Immature natural killer cell (primary cell): ENCODE measurements at places on chromosomes 3 and 15.

GRCh38 chr3:94336046-94336753, 273.3 kb downstream of the NSUN3 start:
- no peaks in the 10 kb centered on the region for H3K27me3 ChIP-seq
- H3K27ac ChIP-seq, result no peak overlapping the region
- no peak overlapping the region for H3K4me3 ChIP-seq
- H3K36me3 ChIP-seq, result no peaks in the 10 kb centered on the region
- no peaks in the 10 kb centered on the region for H3K4me1 ChIP-seq

- peaks cover 40% of the 10 kb centered on the region for H3K4me1 ChIP-seq
- H3K27me3 ChIP-seq, result peaks cover 16% of the 10 kb centered on the region
- H3K4me3 ChIP-seq, result peak overlapping the region; percentile 90
- no peak for DNase-seq
- peak overlapping the region; percentile 86 for H3K27ac ChIP-seq
These were observed 3.0 kb downstream of the BBX start for GRCh38 chr3:107525644-107526305.

GRCh38 chr3:70615286-70615685, 302.8 kb upstream of the MDFIC2 start:
- no peak overlapping the region for H3K27ac ChIP-seq
- no peak for DNase-seq

DNA sequence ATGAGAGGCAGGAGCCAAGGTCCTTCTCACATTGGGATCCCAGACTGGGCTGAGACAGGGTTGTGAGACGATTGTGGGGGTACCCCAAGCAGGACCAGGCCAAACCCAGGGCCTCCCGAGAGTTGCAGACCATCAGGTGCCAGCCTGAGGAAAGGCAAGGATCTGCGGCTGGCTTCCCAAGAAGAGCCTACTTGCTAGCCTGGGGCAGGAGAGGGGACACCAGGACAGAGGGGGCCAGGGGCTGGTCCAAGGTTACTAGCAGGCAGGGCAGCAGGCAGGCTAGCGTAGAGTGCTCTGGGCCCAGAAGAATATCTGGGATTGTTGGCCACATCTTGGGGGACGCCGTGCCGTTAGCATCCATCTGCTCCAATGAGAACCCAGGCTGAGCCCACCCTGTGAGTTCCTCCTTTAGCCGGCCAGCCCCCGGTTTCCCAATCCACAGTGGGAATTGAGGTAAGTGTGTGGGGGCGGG, 546 bp downstream of the CISH start:
- peaks cover 86% of the 10 kb centered on the region for H3K4me1 ChIP-seq
- peak overlapping the region; percentile 95 for H3K27ac ChIP-seq
- DNase-seq, result no peak
- H3K27me3 ChIP-seq, result no peaks in the 10 kb centered on the region

DNA sequence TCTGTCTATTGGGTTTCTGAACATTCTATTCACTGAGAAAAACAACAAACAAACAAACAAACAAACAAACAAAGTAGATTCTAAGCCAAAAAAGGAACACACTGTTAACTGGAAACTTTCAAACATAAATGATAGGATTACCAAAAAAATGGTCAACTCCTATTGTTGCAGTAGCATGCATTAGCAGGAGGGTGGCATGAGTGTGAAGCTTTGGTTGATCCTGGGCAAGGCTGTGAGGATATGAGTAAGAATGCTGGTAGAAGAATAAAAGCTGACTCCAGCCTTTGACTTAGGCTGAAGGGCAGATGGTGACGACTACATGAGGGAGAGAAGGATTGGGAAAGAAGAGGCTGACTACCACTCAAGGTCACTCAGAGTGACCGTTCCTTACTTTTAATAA, 810.3 kb downstream of the VGLL3 start:
- no peaks in the 10 kb centered on the region for H3K27me3 ChIP-seq
- no peak overlapping the region for H3K27ac ChIP-seq
- DNase-seq, result no peak
- no peaks in the 10 kb centered on the region for H3K36me3 ChIP-seq

DNA sequence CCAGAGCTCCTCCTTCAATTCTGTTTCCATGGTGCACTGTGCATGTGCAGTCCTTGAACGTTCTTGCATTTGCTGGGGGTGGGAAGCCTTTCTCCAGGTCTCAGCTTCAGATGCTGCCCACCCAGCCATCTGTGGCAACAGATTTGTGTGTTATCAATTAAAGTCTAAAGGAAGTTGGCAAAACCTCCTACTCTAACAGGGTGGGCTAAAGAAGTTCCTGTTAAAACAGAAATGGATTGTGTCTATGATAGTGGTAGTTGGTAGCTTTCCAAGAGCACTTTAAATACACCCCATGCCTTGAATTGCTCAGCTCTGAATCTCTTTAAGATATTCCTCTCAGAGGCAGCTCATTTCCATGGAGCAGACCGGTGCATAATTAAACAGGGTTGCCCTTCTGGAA, 488.0 kb upstream of the SUCLG2 start:
- no peak overlapping the region for H3K27ac ChIP-seq
- no peak for DNase-seq
- no peaks in the 10 kb centered on the region for H3K27me3 ChIP-seq
- H3K36me3 ChIP-seq, result no peaks in the 10 kb centered on the region
- no peaks in the 10 kb centered on the region for H3K4me1 ChIP-seq

GRCh38 chr3:172133838-172134237, 94.5 kb downstream of the FNDC3B start:
- H3K36me3 ChIP-seq, result peaks cover 9% of the 10 kb centered on the region
- peaks cover 91% of the 10 kb centered on the region for H3K4me1 ChIP-seq
- peaks cover 23% of the 10 kb centered on the region for H3K27me3 ChIP-seq
- H3K4me3 ChIP-seq, result peak overlapping the region; percentile 61

- peaks cover 3% of the 10 kb centered on the region for H3K27me3 ChIP-seq
- DNase-seq, result no peak
- peak overlapping the region; percentile 22 for H3K27ac ChIP-seq
- H3K4me3 ChIP-seq, result peak overlapping the region; percentile 53
- H3K36me3 ChIP-seq, result no peaks in the 10 kb centered on the region
These were observed 157.5 kb downstream of the NUP210 start for GRCh38 chr3:13262493-13263211.

- H3K27me3 ChIP-seq, result peaks cover 17% of the 10 kb centered on the region
- H3K27ac ChIP-seq, result no peak overlapping the region
- H3K4me3 ChIP-seq, result no peak overlapping the region
These were observed 26.7 kb downstream of the NBEAL2 start for GRCh38 chr3:47006145-47006651.

DNA sequence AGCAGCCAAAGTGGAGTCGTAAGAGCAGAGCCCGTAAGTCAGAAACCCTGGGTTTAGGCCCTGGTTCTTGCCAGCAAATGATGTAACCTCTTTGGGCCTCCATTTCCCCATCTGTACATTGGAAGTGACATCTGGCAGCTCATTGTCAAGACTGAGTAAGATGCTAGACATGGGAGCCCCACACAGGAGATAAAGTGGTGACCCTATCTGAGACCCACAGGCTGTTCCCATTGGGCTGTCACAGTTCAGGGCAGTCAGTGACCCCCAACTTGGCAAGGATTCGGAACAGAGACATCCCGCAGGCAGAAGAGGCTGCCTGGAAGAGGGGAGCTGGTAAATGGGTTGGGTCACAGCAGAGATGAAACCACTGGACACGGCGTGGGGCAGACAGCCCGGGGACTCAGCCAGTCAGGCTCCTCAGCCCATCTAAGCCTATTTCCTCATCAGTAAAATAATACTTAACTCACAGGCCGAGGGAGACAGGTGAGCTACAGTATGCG, 1.8 kb downstream of the CLN6 start:
- DNase-seq, result no peak
- no peak overlapping the region for H3K27ac ChIP-seq
- peaks cover 8% of the 10 kb centered on the region for H3K27me3 ChIP-seq
- peaks cover 33% of the 10 kb centered on the region for H3K4me1 ChIP-seq
- H3K4me3 ChIP-seq, result peak overlapping the region; percentile 86
- no peaks in the 10 kb centered on the region for H3K36me3 ChIP-seq

DNA sequence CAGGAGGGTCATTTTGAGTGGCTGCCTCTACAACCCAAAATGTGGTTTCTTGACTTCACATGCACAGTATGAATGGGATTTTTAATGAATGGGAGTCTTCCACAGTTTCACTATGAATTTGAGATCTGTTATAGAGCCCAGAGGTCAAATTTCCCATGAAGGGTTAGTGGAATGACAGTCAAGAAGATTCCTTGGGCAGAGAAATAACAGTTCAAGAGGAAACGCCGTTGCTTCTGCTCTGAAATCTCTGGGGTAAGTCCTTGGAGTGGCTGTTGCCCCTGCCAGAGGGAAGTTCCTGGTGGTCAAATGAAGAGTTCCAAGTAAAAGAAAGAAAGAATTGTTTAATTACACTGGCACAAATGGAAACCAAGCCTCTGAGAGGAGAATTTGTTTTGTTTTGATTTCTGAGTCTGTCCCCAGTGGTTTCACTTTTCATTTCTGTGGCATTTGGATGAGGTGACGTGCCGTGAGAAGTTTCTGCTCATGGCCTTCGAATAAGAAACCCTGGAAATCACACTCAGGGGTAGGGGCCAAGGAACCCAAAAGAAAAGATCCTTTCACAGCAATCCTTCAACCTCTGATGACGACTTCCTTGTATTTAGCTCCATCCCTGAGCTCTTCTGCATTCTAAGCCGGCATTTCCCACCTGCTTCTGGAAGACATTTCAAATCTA, 77.5 kb upstream of the IL12A start:
- peak; percentile 21 for DNase-seq
- peaks cover 19% of the 10 kb centered on the region for H3K4me1 ChIP-seq
- no peaks in the 10 kb centered on the region for H3K36me3 ChIP-seq
- peaks cover 2% of the 10 kb centered on the region for H3K27me3 ChIP-seq
- peak overlapping the region; percentile 68 for H3K27ac ChIP-seq
- H3K4me3 ChIP-seq, result peak overlapping the region; percentile 84

DNA sequence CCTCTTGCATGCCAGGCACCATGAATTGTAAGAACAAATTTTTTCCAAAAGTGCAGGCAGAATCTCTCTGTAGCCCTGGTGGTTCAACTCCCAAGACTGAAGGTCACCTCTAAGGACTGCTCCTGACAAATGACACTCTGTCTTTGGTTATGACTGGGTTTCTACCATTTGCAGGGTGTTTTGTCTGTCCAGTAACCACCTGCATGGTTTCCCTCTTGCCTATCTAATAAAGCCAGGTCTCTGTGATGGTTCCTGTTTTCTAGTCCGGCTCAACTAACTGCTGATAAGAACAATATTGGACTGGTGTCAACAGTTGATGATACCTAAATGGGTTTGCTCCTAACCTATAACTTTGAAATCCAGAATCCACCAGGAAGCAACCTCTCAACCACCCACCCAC, 43.7 kb downstream of the ATP8B4 start:
- DNase-seq, result no peak
- no peak overlapping the region for H3K27ac ChIP-seq
- H3K36me3 ChIP-seq, result peaks cover 34% of the 10 kb centered on the region
- H3K4me3 ChIP-seq, result no peak overlapping the region
- H3K27me3 ChIP-seq, result no peaks in the 10 kb centered on the region

DNA sequence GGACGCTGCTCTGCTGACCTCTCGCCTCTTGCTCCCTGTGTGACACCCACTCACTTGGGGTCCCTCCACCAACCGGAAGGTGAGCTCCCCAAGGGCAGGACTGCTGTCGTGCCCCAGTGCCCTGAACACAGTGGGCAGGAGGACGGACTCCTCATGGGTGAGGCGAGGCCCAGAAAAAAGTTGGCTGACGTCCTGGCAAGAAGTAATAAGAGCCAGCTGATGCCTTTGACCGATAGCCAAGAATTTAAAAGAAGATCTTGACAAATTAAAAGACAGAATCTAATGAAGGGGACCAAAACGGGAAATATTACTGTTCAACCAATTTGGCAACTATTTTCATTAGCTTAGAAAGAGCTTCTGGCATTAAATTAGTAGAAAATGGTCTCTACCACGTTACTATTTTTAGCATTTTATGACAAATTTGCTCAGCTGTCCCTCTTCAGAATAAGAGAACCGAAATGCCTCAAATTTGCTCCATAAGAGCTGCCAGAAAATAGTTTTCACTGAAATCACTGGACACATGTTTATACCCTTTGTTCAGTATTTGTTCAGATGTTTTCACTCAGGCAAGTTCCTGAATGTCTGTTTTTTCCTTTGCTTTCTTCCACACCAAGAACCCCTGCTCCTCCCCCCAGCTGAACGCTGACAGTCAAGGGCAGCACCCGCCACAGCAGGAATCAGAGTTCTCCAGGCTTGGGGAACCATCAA, 60.5 kb downstream of the XXYLT1 start:
- H3K4me3 ChIP-seq, result no peak overlapping the region
- peaks cover 13% of the 10 kb centered on the region for H3K4me1 ChIP-seq
- DNase-seq, result no peak
- H3K36me3 ChIP-seq, result no peaks in the 10 kb centered on the region

GRCh38 chr3:82054849-82055248, 293.4 kb upstream of the GBE1 start:
- no peak overlapping the region for H3K4me3 ChIP-seq
- DNase-seq, result no peak
- H3K27me3 ChIP-seq, result peaks cover 1% of the 10 kb centered on the region
- H3K4me1 ChIP-seq, result no peaks in the 10 kb centered on the region
- no peak overlapping the region for H3K27ac ChIP-seq
